Stimulated activated memory B cell treated with anti-CD40 and anti-IgM and Interleukin-4, amounts not matched to agents 10 μg/mL and 1 μg/mL and 100 μg/mL, for 72 hours (primary cell): ENCODE measurements at places on chromosomes 12 and 14.
A peak's percentile ranks its signal among the peaks of the same experiment; 100 is the strongest.

GRCh38 chr12:49885118-49885517 is 18.6 kb downstream of the FAIM2 start:
- ATAC-seq, result no peak

- ATAC-seq, result no peak
These were observed 115.3 kb downstream of the TRMT5 start for GRCh38 chr14:60865378-60866127.

DNA sequence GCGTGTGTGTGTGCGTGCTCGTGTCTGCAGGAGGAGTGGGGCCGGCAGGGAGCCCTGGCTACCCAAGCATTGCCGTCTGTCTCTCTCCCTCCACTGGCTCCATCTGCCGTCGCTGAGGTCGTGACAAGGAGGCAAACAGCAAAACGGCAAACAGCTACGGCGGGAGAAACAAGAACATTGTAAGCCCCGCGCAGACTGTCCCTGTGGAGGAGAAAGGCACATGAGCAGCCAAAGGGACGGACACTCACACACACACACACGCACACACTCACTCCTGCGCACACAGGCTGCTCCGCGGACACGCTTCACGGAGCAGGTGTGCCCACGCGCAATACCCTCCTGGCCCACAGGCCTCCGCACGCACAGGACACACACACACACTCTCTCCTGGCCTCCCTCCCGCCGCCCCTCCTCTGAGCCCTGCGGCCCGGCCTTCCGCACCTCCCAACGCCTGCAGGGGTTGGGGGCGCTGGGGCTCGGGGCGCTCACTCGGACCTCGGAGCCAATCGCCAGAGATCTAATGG is 905 bp downstream of the CISTR start:
- ATAC-seq, result peak; percentile 81

DNA sequence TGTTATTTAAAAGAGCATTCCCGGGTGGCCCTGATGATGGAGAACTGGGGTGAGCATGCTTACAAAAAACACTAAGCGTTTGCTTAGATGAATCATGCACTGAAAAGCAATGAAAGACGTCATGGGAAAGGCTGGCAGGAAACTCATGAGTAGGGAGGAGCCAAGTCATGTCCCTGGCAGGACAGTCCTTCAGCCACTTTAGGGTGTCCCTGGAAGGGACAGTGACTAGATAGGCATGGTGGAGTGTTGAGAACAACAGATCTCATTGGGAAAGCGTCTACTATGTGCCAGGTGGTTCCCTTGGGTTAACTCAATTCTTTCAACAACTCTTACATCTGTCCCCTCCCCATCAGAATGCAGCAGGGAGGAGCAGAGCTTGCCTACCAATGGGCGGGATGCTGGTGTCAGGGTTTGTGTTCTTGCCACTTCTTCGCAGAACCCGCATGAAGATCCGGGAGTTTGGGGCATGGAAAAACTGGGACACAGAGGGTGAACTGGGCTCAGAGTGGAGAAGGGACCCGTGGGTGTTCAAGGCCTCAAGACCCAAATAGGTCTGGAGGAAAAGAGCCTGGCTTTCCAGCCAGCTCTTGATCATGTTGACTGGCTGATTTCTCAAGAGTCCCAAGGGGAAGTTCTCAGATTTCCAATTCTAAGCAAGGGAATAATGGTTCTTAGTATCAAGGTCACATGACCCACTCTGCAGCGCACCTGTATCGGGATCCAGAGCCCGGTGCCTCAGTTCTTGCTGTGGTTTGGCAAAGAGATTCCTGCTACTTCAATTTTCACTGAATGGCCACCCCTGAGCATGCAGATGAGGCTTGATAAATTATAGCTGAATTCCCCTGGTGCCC is 653.9 kb upstream of the TBX3 start:
- ATAC-seq, result no peak

DNA sequence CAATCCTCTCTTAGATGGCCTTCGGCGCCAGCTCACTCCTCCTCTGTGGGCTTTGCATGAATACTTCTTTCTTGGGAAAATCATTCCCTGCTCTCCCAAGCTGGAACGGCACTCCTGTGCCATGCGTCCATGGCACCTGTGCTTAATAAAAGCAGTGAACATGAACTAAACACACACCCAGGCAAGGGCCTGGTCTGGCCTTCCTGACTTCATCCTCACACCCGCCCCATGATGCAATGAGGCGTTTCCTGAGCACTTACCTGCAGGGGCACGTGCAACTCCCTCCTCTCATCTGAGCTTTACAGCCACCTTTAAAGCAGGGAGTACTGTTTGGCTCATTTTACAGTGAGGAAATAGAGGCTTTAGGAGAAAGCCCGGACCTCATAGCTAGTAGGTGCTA is 219.8 kb downstream of the SLC41A2 start:
- no peak for ATAC-seq

- ATAC-seq, result no peak
These were observed 148.6 kb upstream of the VASH1 start for GRCh38 chr14:76612654-76613053.

- no peak for ATAC-seq
These were observed 231.2 kb downstream of the ETNK1 start for GRCh38 chr12:22856178-22856577.

DNA sequence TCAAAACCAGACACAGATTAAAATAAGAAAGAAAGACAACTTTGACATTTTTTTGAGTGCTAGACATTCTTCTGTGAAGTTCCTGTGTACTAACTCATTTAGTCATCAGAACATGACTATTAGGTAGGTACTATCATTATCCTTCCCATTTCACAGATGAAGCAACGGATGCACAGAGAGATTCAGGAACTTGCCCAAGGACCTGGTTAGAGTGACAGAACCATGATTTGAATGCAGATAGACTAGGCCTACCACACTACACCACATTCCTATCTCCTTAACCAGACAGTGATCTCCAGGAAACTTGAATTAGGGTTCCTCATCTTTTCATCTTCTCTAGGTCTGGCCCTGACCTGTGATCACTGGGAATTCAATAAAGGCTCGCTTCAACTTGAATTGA is 54.4 kb upstream of the MED13L start:
- ATAC-seq, result no peak
